ENCODE measurements at places on chromosomes 7 and 10.

DNA sequence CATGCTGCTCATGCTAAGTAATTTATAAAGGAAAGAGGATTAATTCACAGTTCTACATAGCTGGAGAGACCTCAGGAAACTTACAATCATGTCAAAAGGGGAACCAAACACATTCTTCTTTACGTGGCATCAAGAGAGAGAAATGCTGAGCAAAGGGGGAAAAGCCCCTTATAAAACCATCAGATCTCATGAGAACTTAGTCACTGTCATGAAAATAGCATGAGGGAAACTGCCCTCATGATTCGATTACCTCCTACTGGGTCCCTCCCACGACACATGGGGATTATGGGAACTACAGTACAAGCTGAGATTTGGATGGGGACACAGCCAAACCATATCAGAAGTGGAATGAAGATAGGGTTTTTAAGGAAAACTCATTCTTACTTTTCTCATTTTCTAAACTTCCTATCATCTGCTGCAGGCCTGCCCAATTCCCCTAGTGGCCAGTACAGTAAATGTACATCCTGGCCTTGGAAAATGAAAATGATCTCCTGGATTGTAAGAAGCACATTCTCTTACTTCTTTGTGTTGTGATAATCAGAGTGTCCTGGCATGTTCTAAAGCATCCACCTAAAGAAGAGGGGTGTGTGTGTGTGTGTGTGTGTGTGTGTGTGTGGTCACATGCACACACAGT is 421.5 kb downstream of the LRMDA start:
- DNase-seq, result no peak

GRCh38 chr10:50579491-50580261 is 44.1 kb downstream of the SGMS1 start:
- no peak for DNase-seq

GRCh38 chr7:73541722-73542121 is 15.8 kb downstream of the BCL7B start:
- no peak for DNase-seq

- peak; percentile 4 for DNase-seq
These were observed 650.5 kb upstream of the SORCS1 start for GRCh38 chr10:107814865-107815487.

GRCh38 chr7:70573696-70574095 is 558.2 kb upstream of the GALNT17 start:
- no peak for DNase-seq
